Activated T-cell treated with anti-CD3 and anti-CD28 coated beads, Interleukin-2, amount 50 U/mL, for 24 hours (primary cell): ENCODE measurements at places on chromosomes 2 and 18.

DNA sequence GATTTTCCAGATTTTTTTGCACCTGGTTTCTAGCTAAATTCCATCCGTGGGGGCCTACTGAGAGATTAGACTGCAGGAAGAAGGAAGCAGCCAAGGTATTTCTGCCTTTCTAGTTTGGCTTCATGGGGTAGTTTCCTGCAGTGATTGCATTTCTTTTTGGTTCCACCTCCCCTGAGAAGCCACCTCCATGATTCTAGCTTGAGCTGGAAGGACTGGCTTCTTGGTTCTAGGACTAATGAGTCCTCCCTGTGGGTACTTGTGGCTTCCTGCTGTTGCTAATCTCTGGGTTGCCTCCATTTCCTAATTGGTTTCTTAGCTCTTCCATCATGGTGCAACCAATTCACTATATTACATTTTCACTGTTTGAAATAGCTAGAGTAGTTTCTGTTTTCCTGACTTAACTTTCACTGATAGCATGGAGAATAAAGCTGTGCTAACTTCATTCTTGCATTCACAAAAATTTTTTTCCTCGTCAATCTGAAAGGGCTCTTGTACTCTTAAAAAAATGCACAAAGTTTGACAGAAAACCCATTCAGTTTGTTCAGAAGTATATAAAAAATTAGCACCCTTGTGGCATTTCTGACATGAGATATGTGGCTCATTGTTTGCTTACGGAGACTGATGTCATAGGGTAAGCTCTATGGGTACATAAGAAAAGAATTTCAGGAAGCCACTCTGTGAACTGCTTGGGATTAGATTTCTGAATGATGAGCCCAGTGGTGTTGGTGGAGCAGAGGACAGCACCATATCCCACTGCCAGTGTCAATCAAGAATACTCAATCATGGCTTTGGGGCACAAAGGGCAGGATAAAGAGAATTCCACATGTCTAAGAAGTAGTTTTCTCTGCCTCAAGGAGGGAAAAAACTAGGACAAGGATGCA lies 242.8 kb upstream of the RBMS1 start:
- DNase-seq: no peak
- no peak overlapping the region for H3K27ac ChIP-seq
- no peaks in the 10 kb centered on the region for H3K36me3 ChIP-seq
- no peaks in the 10 kb centered on the region for H3K4me1 ChIP-seq

DNA sequence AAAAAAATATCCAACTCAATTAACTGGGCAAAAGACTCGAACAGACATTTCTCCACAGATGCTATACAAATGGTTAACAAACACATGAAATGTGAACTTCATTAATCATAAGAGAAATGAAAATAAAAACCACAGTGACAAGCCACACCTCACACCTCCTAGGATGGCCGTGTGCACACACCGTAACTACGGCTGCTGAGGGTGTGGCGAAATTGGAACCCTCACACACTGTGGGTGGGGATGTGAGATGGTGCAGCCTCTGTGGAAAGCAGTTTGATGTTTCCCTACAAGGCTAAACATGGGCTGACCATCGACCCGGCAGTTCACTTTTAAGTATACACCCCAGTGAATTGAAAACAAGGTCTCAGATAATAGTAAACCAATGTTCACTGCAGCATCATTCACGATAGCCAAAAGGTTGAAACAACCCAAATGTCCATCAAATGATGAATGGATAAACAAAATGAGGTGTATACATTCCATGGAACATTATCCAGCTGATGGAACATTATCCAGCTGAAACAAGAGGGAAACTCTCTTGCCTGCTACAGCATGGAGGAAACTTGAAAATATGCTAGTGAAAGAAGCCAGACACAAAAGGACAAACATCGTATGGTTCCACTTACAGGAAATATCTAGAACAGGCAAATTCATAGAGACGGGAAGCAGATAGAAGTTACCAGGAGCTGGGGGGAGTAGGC lies 32.2 kb downstream of the ZAP70 start:
- H3K4me1 ChIP-seq: peaks cover 71% of the 10 kb centered on the region
- no peaks in the 10 kb centered on the region for H3K27me3 ChIP-seq
- peak overlapping the region; percentile 62 for H3K27ac ChIP-seq
- DNase-seq: peak; percentile 67
- H3K4me3 ChIP-seq: peak overlapping the region; percentile 3
- H3K36me3 ChIP-seq: peaks cover 35% of the 10 kb centered on the region

GRCh38 chr2:203928849-203929248 lies 7.7 kb upstream of the ICOS start:
- no peak overlapping the region for H3K27ac ChIP-seq
- H3K36me3 ChIP-seq: peaks cover 27% of the 10 kb centered on the region
- H3K4me3 ChIP-seq: no peak overlapping the region
- peaks cover 40% of the 10 kb centered on the region for H3K4me1 ChIP-seq

DNA sequence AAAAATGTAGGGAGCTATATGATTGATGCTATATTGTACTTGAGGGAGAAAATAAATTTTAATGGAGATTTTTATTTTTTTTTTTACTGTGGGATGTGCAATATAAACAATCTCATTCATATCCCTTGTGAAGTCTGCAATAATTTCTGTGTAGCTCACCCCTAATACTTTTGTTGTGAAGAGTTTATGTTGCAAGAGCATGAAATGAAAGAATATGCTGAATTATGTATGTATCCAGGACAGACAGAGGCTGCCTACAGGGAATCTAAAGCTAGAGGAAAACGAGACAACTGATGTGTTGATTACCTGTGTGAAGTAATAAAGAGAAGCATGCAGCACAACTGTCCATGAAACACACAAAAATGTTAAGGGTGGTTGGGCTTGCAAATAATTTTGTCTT lies 643.3 kb downstream of the DCDC2C start:
- no peaks in the 10 kb centered on the region for H3K4me1 ChIP-seq
- DNase-seq: no peak
- no peak overlapping the region for H3K27ac ChIP-seq
- no peaks in the 10 kb centered on the region for H3K36me3 ChIP-seq
- H3K4me3 ChIP-seq: no peak overlapping the region
- H3K27me3 ChIP-seq: no peaks in the 10 kb centered on the region

DNA sequence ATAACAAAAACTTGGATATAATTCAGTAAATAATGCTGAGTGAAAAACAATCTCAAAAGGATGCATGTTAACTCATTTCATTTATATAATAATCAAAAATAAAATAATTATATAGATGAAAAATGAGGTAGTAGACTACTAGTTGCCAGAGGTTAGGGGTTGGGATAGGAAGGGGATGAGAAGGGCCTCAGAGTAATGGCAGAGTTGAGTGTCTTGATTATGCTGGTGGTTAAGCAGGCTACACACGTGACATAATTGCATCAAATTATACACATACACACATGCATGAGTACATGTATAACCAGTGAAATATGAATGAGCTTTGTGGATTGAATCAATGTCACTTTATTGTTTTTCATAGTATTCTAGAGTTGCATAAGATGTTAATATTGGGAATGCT lies 201.0 kb downstream of the RIT2 start:
- H3K4me1 ChIP-seq: no peaks in the 10 kb centered on the region
- H3K36me3 ChIP-seq: no peaks in the 10 kb centered on the region
- H3K4me3 ChIP-seq: no peak overlapping the region
- no peak for DNase-seq
- no peaks in the 10 kb centered on the region for H3K27me3 ChIP-seq

- H3K27me3 ChIP-seq: no peaks in the 10 kb centered on the region
- DNase-seq: no peak
- peak overlapping the region; percentile 26 for H3K27ac ChIP-seq
- H3K4me3 ChIP-seq: no peak overlapping the region
- H3K36me3 ChIP-seq: peaks cover 93% of the 10 kb centered on the region
- H3K4me1 ChIP-seq: peaks cover 59% of the 10 kb centered on the region
Observed at GRCh38 chr2:159728629-159729028, 16.3 kb downstream of the MARCHF7 start.

DNA sequence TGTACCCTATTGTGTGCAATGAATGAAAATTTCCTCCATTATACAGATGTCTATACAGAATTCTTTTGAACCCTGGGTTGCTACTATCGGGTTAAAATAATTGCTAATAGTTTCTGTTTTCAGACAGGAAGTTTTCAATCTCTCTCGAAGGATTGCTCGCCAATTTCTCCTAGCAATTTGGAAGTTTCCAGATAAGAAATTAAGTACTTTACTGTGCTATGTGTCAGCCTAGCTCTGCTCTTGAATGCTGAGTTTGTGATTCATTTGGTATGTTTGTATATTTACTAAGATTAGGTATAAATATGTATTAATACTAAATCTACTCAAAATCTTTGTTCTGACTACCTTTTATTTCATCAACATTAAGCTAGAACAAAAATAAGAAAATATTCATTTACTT lies 74.6 kb upstream of the ARL5A start:
- DNase-seq: no peak
- H3K36me3 ChIP-seq: no peaks in the 10 kb centered on the region
- H3K27ac ChIP-seq: no peak overlapping the region
- no peak overlapping the region for H3K4me3 ChIP-seq

DNA sequence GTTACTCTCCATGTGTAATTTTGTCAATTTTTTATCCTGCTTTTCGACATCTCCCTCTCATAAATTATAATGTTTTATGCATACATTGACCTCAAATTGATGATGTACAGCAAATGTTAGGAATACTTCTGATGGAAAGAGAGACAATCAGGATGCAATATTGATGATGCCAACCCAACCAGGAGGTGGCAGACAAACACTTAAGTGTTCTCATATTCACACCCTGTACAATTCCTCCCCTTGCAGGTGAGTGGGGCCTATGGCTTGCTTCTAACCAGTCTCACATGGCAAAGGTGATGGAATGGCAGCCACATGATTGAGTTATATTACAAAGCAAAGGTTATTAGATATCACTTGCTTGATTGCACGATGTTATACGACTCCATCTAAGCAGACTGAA lies 594.3 kb upstream of the REG3G start:
- DNase-seq: no peak
- no peaks in the 10 kb centered on the region for H3K36me3 ChIP-seq
- H3K27ac ChIP-seq: no peak overlapping the region

DNA sequence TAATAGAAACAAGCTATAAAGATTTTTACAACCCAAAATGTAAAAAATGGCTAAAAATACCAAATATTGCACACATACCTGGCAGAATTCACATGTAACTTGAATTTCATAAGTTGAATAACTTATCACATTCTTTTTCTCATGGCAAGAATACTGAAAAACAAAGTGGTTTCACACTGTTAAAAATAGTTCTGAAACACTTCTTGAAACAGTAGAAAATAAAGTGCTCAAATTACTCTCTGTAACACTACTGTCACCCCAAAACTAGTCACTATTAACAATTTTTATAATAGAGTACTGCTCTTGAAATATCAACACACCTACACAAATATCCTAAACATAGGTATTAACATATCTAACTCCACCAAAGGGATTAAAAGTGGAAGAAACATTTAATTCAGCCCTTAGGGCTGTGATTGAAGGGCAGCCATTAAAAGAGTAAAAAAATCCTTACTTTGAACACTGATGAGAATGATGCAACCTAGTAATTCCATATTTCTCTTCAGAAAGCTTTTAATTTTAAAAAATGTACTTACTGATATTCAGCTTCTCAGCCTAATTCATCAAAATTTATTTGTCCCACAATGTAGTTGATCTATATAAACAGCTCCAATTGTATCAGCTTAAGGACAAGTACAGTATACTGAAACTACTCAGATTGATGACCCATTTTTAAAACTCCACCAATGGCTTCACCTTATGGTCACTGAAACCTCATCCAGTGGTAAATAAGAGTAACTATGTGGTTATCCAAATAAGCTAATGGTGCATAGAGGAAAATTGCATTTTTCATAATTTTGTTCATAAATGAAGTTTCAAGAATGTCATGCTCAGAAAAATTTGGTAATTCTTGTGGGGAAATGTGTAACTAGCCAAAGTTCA lies 31.4 kb downstream of the ATF2 start:
- peaks cover 68% of the 10 kb centered on the region for H3K36me3 ChIP-seq
- H3K27me3 ChIP-seq: no peaks in the 10 kb centered on the region
- H3K4me3 ChIP-seq: no peak overlapping the region
- peaks cover 42% of the 10 kb centered on the region for H3K4me1 ChIP-seq
- peak overlapping the region; percentile 33 for H3K27ac ChIP-seq
- no peak for DNase-seq

DNA sequence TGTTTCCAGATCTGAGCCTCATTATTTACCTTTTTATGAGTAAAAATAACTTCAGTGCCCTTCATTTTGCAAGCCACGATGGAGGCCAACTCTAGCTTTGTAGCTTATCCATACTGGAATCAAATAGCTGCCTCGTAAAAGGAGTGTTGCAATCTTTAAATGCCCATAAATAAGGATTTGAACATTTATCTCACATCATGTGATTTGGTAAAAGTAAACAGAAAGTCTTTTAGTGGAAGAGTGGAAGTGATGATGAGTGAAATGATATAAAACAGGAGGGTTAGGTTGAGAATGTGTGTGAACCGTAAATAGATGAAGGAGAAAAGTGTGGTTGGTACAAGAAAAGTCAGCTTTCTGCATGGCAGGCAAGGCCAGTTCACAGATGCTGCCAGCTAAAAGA lies 348.9 kb downstream of the OSR1 start:
- H3K4me1 ChIP-seq: no peaks in the 10 kb centered on the region
- no peak overlapping the region for H3K4me3 ChIP-seq
- no peak for DNase-seq
- H3K36me3 ChIP-seq: no peaks in the 10 kb centered on the region

- H3K4me1 ChIP-seq: no peaks in the 10 kb centered on the region
- H3K36me3 ChIP-seq: no peaks in the 10 kb centered on the region
- no peaks in the 10 kb centered on the region for H3K27me3 ChIP-seq
- no peak overlapping the region for H3K27ac ChIP-seq
- H3K4me3 ChIP-seq: no peak overlapping the region
Observed at GRCh38 chr18:4416976-4417375, 38.1 kb downstream of the DLGAP1 start.

DNA sequence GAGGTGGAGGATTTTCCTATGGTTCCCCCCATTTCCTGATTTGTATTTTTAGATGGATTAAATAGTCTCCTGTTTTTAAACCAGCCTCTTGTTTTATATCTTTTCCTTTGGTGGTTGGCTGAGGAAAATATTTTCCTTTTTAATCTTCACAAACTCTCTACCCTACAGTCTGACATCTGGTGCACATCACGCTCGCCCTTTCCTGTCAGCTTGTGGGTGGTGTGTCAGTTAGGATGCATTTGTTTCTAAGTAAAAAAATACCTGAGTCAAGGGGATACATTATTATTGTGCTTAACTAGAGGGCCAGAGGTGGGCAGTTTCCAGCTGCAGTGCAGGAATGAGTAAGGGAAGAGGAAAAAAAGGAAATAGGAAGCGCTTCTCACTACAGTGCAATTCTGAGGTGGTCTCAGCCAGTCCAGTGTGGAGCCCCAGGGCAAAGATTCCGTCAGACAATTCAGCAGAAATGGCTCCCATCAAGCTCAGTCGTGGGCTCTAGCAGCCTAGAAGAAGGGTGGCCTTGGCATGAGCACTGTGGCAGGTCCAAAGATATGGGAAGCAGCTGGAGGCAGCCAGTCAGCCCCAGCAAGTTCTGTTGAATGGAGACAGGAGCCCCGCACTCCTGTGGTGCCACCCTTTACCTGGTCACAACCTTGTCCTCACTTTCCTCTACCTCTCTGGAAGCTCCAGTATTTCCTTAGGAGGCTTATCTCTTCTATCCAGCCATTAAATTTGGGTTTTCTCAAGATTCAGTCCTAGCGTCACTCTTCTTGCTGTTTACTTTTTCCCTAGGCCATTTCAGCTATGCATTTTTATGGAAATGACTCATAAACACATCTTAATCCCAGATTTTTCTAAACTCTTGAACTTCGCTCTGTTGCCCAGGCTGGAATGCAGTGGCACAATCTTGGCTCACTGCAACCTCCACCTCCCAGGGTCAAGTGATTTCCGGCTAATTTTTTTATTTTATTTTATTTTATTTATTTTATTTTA lies 18.5 kb downstream of the SFTPB start:
- peak overlapping the region; percentile 44 for H3K27ac ChIP-seq
- no peaks in the 10 kb centered on the region for H3K27me3 ChIP-seq
- peaks cover 2% of the 10 kb centered on the region for H3K4me1 ChIP-seq
- peaks cover 91% of the 10 kb centered on the region for H3K36me3 ChIP-seq
- no peak for DNase-seq
- H3K4me3 ChIP-seq: no peak overlapping the region
